ENCODE measurements at places on chromosomes 12 and 14.

GRCh38 chr12:79174626-79175025 lies 310.1 kb downstream of the SYT1 start:
- no peak for DNase-seq

GRCh38 chr14:73237786-73238423 lies 599 bp downstream of the PAPLN start:
- DNase-seq = no peak

GRCh38 chr12:26841085-26841484 lies 8.1 kb upstream of the ITPR2 start:
- no peak for DNase-seq

DNA sequence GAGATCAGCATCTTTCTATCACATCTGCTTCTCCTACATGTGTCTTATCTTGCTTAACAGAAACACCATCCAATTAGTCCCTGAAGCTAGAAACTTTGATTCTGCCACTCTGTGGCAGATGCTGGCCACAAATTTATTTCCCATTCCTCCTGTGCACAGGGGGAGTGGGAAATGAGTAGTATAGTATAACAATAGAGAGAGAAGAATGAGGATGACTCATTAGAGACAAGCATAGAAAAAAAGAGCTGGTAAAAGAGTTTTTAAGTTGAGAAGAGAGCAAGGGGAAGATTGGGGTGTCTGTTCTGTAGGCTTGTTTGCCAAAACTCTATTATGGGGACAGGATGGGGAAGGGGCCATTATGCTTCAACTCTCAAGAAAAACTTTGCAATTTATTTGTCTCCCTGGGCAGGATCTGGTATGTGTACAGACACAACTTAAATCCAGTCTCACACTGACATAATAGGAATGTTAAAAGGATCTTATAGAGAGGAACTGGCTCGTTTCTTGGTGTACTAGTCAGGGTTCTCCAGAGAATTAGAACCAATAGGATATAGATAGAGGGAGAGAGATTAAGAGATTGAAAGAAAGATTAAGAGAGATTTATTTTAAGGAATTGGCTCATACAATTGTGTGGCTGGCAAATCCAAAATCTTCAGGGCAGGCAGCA lies 142.6 kb upstream of the CPSF6 start:
- DNase-seq = no peak

- peak; percentile 66 for DNase-seq
Measured at GRCh38 chr12:23949348-23950209, at the start of gene SOX5. TSS of gene SOX5 (minus strand) at chr12:23949670. CDS start at chr12:23949601, 69 bp downstream.

DNA sequence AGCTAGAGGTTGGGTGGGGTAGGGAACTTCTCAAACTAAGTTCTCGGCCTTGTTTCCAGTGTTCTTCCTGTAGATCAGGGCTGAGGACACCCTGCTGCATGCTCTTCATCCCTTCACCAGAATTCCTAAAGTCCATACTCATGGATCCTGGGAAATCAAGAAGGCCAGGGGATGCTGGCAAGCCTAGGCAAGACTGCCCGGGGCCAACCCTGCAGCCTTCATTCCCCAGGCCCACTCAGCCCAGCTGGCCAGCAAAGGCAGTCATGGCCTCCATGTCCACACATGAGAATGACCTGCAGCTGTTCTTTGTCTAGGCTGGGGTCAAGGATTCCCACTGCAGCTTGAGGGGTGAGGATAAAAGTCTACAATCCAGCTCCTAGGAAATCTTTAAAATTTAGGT lies 109.3 kb upstream of the ETV6 start:
- no peak for DNase-seq

- no peak for DNase-seq
Measured at GRCh38 chr14:71354801-71355200, 447.5 kb downstream of the PCNX1 start.

GRCh38 chr14:64337888-64338615 lies 43.9 kb upstream of the ESR2 start:
- DNase-seq = peak; percentile 71

GRCh38 chr14:70771781-70772212 lies 37.5 kb downstream of the MAP3K9 start:
- no peak for DNase-seq

- no peak for DNase-seq
Measured at GRCh38 chr12:14694970-14695369, 1.4 kb downstream of the GUCY2C start.

Measured in femur (tissue), 1 donor.